MCF 10A (cell line): ENCODE measurements at places on chromosomes 3 and 15. TPM values are rescaled to one million over a fixed set of nuclear protein-coding genes. Genes with fewer than 3 reads are reported as not detected.

- no peak for DNase-seq
Observed at GRCh38 chr3:85785766-85786165, 827.0 kb downstream of the CADM2 start.

DNA sequence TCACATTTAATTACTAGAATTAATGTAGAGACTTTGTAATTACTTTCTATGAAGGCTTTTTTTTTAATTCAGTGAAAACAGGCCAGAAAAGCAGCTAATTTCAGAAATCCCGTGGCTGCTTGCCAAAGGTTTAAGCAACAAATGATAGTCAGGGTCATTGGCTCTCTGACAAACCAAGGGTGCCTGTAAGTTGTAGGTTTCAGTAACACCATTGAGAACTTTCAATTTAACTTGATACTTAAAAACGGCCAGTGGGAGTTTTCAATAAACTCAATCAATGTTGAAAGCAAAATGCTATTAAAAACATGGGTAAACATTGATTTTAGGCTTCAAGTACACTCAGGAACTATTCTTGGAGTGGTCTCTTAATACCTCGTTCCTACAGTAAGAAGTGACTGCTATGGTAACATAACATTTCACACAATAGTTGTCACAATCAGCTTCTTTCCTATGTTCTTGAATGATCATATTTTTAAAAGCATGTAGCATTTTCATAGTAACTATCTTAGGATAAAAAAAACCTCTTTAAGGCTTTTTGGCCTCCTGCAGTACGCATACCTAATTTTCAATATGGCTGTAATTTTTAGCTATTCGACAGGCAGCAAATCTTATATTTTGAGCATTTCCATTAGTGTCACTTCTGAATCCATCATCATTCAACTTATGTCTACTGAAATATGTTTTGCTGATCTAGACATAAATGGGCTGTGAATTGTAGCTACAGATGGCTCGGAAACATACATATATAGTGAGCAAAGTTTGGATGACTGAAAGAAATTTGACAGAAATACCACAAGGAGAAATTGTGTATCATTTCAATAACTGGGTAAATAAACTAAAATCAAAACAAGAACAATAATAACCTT is 592.1 kb upstream of the GBE1 start:
- peak; percentile 54 for DNase-seq

- peak; percentile 25 for DNase-seq
Observed at GRCh38 chr3:160616716-160617115, 51.3 kb upstream of the KPNA4 start.

DNA sequence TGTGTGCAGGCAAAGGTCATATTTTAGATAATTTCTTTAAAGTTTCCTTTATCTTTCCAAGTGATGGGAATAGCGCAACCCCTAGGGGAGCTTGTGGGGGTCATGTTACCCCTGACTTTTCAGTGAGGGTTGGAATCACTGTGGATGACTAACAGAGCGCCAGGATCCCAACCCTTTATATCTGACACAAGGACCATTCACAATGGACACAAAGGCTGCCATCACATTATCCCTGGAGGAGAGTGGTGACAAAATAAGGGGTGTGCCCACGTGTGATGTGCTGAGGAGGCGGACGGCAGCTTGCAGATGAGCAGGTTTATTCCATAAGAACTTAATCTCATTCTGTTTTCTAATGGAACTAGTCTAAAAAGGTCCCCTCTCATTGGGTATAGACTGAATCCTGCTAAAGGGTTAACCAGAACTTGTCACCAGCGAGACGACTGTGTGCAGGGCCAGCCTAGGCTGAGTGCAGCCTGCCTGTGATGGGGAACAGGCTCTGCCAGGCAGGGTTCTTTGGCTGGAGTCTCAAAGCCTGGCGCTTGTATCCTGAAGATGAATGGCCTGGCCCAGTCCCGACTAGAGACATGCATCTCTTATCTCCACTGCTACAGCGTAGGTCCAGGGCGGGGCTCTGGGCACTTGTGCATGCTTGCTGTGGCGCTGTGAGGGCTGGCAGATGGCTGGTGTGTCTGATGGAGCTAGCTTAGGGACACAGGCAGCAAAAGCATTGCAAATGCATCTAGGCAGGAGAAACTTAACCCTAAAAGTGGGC is 50.2 kb downstream of the CHDH start:
- DNase-seq = no peak

GRCh38 chr3:99704417-99704816 is 66.0 kb downstream of the COL8A1 start:
- DNase-seq = no peak

Gene TMF1
- 50.2 and 52.4 TPM in 2 replicates for total RNA-seq
